ENCODE measurements at places on chromosomes 7 and 10. TPM values are rescaled to one million over a fixed set of nuclear protein-coding genes. Genes with fewer than 3 reads are reported as not detected.

- DNase-seq = no peak
Measured at GRCh38 chr7:19026888-19027287, 90.5 kb downstream of the TWIST1 start.

- no peak for DNase-seq
Measured at GRCh38 chr10:105594296-105594695, 953.2 kb downstream of the SORCS3 start.

GRCh38 chr10:35451151-35452016, 115.1 kb downstream of the CCNY start:
- DNase-seq = no peak

DNA sequence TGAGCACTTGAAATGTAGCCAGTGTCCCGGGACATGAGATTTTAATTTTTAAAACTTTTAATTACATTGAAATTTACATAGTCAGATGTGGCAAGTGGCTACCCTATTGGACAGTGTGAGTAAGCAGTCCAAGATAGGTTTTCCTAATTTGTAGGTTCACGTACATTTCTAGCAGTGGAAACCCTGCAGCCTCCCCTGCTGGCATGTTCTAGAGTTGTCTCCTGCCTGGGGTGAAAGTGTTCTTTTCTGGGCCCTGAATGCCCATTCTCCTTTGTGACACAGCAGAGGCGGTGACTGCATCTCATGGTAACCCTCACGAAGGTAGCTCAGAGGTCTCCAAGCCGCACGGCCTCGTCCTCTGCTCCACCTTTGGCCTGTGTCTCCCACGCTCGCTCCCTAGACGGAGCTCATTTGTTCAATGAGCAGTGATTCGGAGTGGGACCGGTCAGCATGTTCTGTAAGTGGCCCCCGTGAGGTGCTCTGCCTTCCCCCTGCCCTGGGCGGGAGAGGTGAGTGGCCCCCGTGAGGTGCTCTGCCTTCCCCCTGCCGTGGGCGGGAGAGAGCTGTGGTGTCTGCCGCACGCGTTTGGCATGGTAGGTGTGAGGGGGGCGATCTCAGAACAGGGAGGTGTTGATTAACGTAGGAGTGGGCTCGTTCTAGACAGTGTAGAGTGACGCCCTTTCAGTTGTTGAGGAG, 18.0 kb downstream of the WDR37 start:
- no peak for DNase-seq

The GNB2 gene
- total RNA-seq = 174 TPM

DNA sequence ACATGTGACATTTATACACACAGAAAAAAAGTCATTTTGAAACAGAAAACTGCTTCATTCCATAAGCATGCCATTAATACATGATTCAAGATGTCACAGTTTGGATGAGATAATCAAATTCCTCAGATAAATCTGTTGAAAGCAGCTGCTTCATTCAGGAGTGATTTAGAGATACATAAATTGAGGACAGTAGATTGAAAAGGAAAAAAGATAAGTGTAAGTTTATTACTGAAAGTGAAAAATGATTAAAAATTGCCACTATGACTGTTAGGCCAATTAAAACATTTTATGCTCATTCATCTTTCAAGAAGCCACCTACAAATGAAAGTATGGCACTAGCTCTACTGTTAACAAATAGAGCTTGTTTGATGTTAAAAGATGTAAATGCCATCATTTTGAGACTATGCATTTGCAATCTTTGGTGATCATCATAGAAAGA, 136.9 kb upstream of the CDK6 start:
- no peak for DNase-seq

DNA sequence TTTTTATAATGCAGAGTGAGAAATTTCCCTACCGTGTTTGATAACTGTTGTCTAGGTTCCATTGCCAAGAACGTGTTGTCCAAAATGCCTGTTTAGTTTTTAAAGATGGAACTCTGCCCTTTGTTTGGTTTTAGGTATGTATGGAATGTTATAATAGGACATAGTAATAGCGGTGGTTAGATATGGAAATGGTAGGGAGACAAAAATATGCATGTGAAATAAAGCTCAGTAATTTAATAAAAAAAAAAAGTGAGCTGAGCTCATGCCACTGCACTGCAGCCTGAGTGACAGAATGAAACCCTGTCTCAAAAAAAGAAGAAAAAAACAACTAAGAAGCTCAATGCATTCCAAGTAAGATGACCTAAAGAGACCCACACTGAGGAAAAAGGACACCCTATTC, 72.9 kb downstream of the ZNF783 start:
- DNase-seq = no peak

The ABCB8 gene
- total RNA-seq = 23.9 TPM

The CHRM2 gene
- not detected for total RNA-seq
